ENCODE measurements at places on chromosomes 7 and 10.
A peak's percentile ranks its signal among the peaks of the same experiment; 100 is the strongest.

DNA sequence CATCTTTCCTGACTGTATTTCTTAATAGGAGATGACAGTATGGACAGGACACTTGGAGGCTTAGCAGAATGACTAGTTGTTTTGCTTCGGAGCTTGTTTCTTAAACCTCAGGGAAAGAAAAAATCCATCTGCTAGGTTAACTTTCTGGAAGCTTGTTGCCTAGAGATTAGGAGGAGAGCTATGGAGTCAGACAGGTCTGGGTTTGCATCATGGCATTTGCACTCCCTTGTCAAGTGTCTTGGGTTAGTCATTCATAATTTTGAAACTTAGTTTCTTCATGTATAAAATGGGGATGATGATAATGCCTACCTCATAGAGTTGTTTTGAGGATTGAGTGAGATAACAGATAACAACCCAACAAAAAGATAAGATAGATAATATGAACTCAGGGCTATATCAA, 231.5 kb downstream of the STK31 start:
- DNase-seq = no peak

DNA sequence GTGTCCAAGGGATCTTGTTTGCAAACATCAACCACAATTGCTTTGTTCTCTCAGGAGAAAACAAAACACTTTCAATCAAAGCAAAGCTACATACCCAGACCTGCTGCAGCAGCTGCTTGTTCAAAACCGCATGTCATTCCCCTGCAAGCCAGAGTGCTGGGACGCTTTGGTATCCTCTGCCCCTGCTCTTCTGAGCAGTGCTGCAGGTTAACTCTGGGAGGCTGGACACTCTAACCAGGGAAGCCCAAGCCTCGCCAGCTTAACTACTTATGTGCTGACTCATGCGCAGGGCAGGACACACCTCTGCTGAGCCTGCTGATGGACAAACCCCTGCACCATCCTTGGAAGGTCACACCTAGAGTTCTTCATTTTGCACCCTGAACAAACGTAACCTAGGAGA, 28.2 kb upstream of the ASAH2 start:
- DNase-seq = peak; percentile 90

DNA sequence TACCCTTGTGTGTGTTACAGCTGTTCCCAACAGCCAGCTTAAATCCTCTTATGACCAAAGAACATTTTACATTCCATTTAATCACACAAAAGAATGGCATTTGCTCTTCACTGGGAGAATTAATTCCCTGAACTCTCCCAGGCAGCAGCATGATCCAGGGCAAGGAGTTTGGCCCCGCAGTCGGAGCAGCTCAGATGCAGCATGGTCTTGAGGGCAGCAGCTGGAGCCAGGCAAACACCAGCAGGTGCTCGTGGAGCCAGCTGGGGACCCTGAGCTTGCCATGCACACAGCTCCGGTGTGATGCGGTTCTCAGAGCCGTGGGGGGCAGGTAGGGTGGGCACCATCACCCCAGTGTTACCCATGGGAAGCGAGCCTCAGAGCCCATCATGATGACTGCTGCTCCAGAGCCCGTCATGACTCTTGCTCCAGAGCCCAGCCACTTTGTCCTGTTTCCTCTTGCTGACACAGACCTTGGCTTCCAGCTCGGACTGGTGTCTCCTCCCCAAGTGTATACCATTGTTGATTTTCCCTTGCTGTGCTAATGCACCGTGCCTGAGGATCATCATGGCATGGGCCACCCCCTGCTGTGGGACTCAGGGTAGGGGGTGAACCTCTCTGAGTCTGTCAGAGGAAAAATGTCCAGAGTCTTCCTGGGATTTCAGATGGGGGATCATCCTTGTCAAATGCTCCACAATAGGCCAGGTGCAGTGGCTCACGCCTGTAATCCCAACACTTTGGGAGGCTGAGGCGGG, 75.8 kb downstream of the ZRANB1 start:
- DNase-seq = peak; percentile 53

DNA sequence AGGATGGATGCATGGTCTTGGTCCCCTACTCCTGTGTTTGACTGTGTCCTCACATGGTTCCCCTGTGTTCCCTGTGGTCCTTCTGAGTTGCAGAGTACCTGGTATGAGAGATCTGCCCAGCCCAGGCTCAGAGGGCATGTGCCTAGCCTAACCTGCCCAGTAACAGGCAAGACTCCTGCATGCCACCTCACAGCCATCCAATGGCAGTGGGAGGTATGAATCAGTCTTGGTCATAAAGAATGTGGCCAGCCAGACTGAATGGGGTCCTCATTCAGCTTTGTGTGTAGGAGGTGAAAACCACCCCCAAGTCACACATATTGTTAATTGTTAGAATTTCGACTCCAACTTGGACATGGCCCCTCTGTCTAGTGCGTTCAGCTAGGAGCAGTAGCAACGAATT, 17.2 kb upstream of the GPR158 start:
- no peak for DNase-seq

DNA sequence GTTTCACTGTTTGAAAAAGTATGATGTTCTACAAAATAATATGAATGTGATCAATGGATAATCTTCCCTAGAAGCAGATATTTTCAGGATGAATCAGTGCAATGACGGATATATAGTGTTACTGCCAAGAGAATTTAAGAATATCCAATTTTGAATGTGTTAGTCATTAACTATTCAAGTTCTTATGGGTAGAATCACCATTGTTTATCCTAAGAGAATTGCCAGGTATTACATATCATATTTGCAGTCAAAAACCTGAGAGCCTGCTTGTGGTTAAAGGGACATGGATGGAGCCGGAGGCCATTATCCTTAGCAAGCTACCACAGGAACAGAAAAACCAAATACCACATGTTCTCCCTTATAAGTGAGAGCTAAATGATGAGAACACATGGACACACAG, 26.9 kb downstream of the AHR start:
- DNase-seq = peak; percentile 84
